ENCODE measurements at places on chromosomes 7 and 10.

DNA sequence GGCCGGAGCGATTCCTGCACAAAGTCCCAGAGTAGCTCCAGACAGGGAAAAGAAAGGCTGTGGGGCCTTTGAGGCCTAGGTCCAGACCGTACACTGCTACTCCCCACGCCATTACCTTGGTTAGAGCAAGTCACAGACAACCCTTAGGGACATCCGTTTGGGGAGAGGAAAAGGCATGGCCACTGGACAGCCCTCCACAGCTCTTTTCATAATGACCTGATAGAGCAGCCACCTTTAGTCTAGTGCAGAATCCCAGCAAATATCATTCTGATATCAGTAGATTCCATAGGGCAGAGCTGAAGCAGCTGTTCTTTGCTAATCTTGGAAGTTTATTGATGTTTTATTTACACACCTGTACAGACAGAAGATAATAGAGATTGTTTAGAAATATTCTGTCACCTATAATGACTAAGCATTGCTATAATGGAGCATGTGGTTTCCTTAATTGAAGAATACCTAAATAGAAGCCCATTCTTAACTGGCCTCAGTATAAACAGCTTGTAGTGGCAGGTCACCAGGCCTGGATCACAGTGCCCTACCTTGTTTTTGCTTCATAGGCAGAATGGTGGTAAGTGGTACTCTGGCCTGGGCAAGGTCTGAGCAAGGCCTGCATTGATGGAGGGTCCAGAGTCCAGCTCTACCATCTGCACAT lies 27.9 kb downstream of the OGDH start:
- DNase-seq: no peak

GRCh38 chr7:138630059-138630610 lies 71.0 kb downstream of the SVOPL start:
- no peak for DNase-seq

- no peak for DNase-seq
Observed at GRCh38 chr7:25988640-25989039, 163.4 kb upstream of the NFE2L3 start.

DNA sequence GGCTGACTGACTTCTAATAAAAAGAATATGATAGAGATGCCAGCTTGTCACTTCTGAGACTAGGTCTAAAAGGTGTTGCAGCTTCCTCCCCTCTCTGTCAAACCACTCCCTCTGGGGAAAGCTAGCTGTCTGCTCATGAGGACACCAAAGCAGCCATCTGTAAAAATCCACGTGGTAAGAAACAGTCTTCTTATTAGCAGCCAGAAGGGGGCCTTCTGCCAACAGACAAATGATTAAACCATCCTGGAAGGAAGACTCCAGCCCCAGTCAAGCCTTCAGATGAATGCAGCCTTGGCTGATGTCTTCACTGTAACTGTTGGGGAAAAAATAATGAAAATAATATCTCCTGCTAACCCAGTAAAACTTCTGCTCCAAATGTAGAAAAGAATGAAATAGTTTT lies 41.9 kb upstream of the DAGLB start:
- DNase-seq: no peak

GRCh38 chr7:2452643-2453270 lies 23.4 kb downstream of the GRIFIN start:
- DNase-seq: no peak

DNA sequence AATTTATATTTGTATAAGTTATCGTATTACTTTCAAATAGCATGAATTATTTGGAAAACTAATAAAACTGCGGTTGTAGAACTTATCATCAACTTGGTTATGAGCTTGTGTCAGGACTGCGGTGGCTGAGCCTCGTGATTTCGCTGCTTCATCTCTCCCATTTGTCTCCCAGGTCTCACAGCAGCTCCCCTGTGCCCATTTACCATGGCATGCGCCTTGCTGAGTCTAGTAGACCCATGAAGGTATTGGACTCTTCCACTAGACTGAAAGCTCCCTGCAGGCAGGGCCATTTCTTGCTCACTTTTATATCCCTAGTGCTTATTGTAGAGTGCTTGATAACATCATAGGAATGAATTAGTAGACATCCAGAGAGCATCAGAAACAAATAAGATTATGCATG lies 53.9 kb downstream of the CPXM2 start:
- DNase-seq: no peak

- DNase-seq: no peak
Observed at GRCh38 chr10:29725133-29725720, 90.5 kb upstream of the SVIL start.

DNA sequence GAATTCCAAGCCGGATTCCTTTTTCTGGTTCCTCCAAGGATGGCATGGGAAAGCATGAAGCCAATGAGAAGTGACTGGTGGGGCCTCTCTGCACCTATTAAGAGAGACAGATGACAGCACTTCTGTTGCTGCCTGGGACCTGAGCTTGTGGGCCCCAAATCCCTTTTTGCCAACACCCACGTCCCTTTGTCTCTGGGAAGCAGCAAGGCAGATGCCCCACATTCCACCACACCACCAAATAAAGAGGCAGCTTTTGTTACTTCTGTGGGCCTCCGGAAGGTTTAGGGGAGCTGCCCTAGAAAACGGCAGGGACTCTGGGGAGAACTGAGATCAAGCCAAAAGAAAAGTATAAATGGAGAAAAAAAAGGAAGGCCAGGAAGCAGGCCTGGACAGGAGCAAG lies 3.4 kb downstream of the CCDC136 start:
- DNase-seq: no peak

DNA sequence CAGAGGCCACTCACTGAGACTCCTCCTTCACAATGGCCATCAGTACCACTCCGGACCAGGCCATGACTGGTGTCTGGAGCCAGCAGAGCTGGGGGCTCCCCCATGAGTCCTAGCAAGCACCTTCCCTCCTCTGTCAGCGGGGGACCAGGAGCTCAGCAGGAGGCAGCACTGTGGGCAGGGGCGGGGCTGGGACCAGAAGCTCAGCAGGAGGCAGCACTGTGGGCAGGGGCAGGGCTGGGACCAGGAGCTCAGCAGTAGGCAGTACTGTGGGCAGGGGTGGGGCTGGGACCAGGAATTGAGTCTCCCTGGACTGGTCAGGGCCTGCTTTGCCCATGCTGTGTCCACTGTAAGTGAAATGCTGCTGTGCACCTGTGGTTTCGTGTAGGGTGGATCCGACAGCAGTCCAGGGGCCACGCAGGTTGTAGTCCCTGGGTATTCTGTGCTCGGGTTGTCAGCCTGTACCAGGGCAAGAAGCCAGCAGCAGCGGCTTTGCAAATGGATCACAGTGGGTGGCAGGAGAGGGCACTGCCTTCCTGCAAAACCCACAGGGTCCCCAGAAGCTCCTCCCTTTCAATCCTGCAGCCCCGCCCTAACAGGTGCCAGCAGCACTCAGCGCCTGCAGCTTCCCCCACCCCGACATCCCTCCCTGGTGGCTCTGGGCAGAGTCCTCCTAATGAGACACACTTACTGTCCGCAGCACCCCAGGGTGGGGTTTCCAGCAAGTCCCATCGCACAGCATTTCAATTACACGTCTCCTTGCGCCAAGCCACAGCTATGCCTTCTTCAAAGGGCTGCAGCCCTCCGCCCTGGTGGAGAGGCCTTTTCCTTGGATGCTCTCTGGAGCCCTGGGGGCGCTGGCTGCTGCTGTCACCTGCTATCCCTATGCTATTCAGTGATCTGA lies 220.5 kb downstream of the TCERG1L start:
- DNase-seq: no peak

GRCh38 chr7:158327571-158328180 lies 259.9 kb downstream of the PTPRN2 start:
- no peak for DNase-seq

DNA sequence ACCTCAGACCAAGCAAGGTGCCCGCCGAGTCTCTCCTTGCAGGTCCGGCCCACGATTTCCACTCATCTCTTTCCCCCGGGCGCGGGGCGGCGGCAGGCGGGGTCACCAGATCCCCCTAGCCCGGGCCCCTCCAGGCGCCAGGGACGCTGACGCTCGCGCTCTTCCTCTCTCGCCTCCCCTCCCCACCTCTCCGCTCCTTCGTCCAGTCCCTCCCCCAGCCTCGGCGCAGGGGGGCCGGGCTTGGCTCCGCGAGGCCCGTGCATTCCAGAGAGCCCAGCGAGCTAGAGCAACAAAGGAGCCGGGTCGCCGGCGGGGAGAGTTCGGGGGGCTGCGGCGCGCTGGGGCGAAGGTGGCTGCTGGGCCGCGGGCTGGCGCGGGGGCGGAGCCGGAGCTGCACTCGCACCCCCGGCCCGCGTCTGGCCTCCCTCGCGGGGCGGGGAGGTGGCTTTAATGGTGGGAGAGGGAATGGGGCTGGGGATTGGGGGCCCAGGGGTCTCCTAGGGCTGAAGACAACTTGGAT lies at the start of gene SMO:
TSS of gene SMO (plus strand) at position 262 of the 520 bp plus-strand sequence. CDS start 519 bp downstream, outside the sequence.
- DNase-seq: peak; percentile 47

DNA sequence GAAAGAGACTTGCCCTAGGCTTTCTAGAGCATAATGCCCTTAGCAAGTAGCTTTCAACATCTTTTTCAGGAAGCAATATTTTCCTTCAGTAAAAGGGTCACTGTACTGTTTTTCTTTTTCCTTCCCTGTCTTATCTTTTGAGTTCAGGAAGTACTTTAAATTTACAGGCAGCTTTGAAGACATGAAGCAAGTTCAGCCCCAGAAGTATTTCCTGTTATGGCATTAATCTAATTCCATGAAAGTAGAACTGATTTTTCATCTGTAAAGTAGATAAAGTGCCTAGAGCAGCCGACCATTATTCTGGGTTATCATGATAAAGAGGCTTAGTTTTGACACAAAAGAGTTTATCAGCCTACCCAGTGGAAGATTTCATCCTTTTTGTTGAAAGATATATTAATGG lies 288.2 kb downstream of the ADK start:
- no peak for DNase-seq

DNA sequence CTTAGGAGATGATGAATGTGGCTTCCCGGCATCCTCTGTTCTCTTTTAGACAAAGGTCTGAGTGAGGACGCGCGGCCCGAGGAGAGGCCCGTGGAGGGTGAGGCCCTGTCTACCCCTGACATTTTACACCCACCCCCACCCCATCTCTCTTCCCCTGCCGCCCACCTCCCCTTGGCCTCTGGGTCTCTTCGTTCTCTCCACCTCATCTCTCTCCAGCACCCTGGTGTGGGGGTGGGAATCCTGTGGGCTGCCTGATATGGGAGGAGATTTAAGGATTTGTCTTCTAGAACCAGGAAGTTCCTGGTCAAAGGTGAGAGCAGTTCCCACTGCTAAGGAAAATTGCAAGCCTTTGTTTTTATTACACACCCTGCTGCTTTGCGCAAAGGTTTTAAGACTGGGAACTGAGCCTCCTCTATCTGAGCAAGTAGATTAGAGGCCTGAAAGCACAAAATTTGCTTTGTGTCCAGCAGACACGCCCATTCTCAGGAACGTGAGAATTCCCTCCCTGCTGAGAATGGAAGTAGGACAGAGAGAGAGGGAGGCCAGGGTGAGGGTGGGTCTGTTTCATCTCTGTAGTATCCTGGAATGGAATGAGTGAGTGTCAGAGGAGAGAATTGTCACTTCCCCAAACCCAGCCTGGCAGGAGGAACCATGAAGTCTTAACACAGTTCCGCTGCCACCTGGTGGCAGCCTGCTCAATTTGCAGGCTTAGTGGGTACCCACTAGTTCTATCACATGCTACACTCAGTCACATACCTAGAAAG lies 91.2 kb downstream of the GTF2IRD1 start:
- peak; percentile 10 for DNase-seq

- DNase-seq: peak; percentile 10
Observed at GRCh38 chr7:113710310-113711096, 208.3 kb downstream of the PPP1R3A start.

GRCh38 chr10:89242840-89243568 lies 8.6 kb downstream of the LIPA start:
- DNase-seq: no peak

GRCh38 chr7:28855538-28856217 lies 102.5 kb downstream of the TRIL start:
- DNase-seq: peak; percentile 94

- DNase-seq: no peak
Observed at GRCh38 chr7:45084901-45085618, 3.7 kb downstream of the NACAD start.

DNA sequence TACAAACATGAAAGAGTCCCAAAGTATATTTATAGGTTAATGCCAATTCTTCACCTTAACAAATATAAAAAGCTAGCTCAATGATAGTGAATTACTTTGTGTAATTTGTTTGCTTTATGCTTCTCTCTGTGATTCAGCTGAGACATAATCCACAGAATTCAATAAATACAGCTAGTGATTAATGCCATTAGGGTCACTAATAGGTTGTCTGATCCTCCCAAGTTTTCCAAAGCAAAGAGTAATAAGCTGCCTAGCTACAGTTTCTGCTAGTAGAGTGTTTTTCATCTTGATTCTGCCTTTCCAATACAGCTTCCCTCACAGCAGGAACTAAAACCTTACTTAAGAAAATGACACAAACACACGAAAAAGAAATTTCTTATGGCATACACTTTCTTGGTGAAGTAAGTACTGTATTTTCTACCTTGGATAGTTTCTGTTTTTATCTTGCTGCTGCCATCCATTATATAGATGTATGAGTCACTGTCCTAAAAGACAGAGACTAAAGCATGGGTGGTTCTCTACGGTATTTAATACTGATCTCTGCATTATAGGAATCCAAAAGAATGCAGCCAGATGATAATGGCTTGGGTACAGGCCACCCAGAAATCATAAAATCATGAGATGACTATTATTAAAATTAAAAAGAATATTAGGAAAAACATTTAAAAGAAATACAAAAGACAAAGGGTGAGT lies 170.0 kb downstream of the TPK1 start:
- no peak for DNase-seq

DNA sequence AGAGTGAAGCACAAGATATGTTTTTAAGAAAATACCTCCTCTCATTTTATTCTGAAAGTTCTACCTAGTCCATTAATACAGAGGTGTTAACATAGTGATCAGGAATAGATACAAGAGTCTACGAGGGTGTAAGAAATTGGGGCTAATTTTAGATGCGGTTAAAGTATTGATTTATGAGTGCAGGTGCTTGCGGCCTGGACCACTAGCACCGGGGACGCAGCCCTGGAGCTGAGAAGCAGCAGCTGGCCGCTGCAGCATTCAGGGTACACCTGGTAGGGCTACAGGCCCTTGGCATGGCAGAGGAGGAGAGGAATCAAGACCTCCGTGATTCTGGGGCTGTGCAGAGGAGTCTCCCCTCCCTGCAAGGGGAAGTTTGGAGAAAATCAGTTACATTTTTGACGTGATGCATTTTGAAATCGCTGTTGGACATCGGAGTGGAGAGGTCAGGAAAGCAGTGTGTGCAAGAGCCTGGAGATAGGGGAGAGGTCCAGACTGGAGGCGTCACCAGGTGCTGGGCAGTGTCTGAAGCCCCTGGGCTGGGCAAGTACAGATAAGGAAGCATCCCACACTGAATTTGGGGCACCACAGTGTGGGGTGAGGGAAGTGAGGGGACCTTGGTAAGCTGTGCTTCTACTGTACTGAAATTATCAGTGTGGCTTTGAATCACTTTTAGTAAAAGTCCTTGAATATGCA lies 112.3 kb downstream of the VWC2 start:
- no peak for DNase-seq

- peak; percentile 65 for DNase-seq
Observed at GRCh38 chr7:2862831-2863361, 18.8 kb upstream of the GNA12 start.

All from MG63 (cell line).